DMS 273 treated with DMSO at 0.1 percent for 48 hours (cell line): ENCODE measurements at places on chromosomes 6 and 20.

- no peak for DNase-seq
These were observed 41.8 kb downstream of the OLIG3 start for GRCh38 chr6:137452333-137452894.

DNA sequence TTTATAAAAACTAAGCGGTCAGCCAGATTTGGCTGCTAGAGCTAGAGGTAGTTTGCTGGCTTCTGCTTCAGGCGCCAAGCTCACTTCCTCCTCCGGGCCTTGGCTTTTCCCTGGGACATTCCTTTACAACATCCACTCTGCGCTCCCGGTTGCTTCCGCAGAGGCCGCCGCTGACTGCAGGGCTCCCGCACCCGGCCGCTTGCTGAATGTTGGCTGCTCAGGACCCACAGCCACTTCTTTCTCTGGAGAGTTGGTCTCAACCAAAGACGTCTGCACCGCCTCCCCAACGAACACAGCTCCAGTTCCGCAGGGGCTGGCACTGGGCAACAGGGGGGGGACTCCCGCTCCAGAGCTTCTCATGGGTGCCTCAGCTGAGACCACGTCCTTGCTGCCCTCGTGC lies 282.8 kb downstream of the TFAP2C start:
- no peak for DNase-seq

DNA sequence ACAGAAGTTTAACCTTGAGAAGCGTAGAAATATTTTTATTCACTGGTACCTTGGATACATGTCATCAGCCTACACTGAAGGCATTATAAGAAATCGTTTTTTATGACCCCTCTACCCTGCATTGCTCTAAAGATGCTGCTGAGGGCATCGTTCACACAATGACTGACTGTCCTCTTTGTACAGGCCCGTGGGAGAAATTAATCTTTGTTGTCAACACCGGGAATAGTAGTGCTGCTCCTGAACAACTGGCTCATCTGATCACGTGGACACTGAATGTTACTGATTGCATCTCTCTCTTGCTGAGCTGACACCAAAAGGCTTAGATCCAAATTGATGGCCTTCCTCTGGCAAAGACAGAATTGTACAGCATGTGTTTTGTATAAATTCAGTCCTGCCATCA lies 157.1 kb upstream of the SMLR1 start:
- DNase-seq = no peak

GRCh38 chr6:125745281-125746018 lies 4.0 kb upstream of the HEY2 start:
- DNase-seq = no peak

GRCh38 chr20:32524829-32525501 lies 60.2 kb downstream of the NOL4L start:
- DNase-seq = peak; percentile 47

- DNase-seq = no peak
These were observed 520.7 kb downstream of the QKI start for GRCh38 chr6:163935158-163935762.

DNA sequence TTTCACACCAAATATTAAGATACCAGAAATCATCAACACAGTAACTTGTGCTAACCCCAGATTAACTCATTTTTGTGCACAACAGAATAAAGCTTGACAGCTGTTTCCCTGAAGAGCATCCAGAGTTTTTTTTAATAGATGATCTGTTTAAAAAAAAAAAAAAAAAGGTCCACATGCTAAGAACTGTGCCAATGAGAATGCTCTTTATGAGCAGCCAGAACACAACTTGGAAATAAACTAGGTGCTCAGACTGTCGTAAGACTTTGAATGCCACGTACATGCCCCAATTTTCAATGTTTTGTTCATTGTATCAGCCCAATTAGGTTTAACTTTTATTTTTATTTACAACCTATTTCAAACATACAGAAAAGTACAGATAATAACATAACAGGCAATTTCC lies 47.3 kb downstream of the STAU1 start:
- no peak for DNase-seq

DNA sequence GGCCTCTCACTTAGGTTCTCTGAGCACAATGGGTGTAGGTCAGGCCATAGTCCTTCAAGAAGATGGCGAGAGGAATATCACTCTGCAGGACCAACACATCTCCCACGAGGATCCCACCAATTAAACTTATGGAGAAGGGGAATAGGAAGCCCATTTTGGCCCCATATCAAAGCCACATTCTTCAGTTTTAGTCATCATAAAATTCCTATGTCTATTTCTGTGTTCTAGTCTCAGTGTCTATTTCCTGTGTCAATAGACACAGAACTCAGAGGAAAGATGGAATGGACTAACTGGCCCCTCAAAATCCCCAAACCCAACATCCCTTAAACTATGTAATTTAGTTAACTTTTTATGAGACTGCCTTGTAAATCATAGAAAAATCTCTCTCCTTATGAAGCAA lies 216.8 kb downstream of the HACE1 start:
- DNase-seq = no peak

DNA sequence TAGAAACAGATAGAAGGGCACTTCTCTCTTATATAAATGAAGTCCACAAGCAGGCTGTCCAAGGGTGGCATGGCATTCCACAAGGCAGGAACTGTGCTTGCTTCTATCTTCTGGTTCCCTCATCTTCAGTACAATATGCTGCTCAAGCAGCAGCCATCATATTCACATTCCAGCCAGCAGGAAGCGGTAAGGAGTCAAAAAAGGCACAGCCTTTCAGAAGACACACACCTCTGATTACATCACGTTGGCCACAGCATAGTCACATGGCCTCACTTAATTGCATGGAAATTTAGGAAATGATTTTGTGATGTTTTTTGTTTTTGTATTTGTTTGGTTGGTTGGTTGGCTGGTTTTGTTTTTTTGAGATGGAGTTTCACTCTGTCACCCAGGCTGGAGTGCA lies 19.0 kb downstream of the REM1 start:
- no peak for DNase-seq

- DNase-seq = no peak
These were observed 1.0 kb downstream of the FILIP1 start for GRCh38 chr6:75492386-75493153.

- no peak for DNase-seq
These were observed 3.3 kb upstream of the ULBP3 start for GRCh38 chr6:150072201-150072600.

DNA sequence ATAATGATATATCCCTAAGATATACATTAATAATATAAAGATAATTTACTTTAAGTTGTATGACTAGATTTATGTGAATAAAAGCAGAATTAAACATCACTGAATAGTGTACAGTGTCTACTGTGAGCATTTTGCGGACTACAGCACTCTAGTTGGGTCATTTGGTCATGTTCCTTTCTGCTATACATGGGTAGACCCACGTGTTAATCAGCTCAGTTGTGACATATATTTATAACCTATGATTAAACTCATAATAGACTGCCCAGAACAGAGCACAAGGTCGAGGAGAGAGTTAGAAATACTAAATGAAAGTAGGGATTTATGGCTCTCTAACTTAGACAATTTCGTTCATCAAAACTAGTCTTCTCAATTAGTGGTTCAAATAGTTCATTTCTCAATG lies 852.7 kb downstream of the EPHA7 start:
- DNase-seq = no peak

- DNase-seq = no peak
These were observed 12.4 kb upstream of the ZSCAN16 start for GRCh38 chr6:28111964-28112363.

- DNase-seq = no peak
These were observed 303.8 kb upstream of the CDH4 start for GRCh38 chr20:60948224-60948623.

DNA sequence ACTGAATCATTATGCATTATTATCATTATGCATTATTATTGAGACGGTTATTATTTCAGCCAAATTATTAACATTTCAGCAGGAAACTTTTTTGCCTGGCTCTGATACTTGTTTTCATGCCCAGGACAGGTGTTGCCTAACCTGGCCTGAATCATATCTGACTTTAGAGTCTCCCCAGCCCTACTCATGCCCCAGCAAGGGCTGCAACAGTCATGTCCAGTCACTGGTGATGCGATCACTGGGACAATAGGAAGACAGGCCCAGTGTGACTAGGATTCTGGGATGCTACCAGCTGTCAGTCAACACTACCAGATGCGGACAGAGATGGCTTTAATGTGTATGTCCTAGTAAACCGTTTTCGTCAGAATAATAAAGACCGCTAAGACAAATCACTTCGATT lies 285.0 kb downstream of the KHDC1L start:
- DNase-seq = no peak

- DNase-seq = no peak
These were observed 488.9 kb upstream of the CITED2 start for GRCh38 chr6:139863346-139863745.

GRCh38 chr6:69866770-69867638 lies 648 bp downstream of the COL19A1 start:
- peak; percentile 22 for DNase-seq

GRCh38 chr6:41352396-41352795 lies 17.0 kb downstream of the NCR2 start:
- DNase-seq = no peak

DNA sequence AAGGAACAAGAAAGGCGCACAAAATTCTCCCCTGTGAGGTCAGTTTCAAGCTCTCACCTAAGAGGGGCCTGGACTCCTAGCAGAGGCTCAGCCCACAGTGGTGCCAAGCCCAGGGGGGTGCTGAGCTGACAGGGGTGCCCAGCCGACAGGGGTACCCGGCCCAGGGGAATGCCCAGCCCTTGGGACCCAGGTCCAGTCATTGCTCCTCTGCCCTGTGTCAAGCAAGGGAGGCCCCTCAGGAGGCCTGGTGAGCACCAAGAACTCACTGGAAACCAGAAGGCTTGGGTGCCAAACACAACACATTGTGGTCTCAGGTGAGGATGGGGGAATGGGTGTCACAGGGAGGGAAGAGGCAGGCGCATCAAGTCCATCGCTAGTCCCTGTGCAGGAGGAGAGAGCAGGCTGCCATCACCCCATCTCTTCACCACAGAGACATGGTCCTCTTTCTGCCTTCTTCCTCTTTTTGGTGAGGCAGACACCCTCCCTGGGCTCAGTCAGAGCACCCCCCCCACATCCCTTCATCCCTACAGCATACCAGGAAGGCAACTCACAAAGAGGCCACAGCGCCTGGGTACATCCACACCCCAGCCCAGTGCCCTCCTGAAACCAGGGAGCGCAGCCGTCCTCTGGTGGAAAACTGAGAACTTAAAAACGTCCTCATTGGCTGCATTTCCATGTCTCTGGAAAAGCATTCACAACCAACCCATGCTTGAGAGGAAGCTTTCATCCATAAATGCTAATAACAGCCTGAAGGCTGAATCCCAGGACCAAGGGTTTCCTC lies 111.3 kb downstream of the BANF2 start:
- DNase-seq = no peak

- DNase-seq = no peak
These were observed 2.2 kb downstream of the TFAP2A start for GRCh38 chr6:10412461-10413261.

- no peak for DNase-seq
These were observed 9.7 kb downstream of the TOP1 start for GRCh38 chr20:41038149-41038877.

GRCh38 chr6:22062807-22063408 lies 233.9 kb downstream of the PRL start:
- no peak for DNase-seq

- no peak for DNase-seq
These were observed 115.0 kb downstream of the SLC24A3 start for GRCh38 chr20:19327401-19327800.

DNA sequence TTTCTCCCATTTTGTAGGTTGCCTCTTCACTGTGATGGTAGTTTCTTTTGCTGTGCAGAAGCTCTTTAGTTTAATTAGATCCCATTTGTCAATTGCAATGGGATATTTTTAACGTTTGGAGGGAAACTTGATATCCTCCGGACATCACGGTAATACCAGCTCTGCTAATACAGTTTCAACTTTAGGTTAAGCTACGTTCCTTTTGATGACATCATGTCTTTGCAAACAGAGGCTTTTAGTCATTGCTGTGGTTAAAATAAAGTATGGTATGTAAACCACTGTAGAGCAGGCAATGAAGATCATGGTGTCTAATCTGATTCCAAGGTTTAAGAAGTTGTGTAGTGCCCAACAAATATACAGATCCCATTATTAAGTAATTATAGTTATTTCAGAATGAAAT lies 168.0 kb upstream of the CHD6 start:
- DNase-seq = no peak

DNA sequence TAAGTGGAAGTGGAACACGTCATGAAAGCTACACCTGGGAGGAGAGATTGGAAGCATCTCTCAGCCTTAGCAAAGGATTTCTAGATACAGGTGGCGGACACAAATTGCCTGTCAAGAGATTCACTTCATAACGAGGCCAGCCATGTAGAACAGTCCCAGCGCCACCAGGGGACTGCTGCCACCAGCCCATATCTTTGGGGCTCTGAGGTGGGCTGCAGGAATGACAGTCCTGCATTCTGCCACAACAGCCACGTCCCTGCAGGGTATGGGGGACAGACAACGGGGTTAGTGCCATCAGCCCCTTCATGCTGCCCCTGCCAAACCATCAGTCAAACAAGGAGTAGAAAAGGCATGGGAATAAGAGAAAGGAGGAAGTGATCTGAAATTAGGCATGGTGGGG lies 81.2 kb upstream of the SASH1 start:
- no peak for DNase-seq

GRCh38 chr6:105941621-105942412 lies 144.3 kb upstream of the PRDM1 start:
- DNase-seq = no peak

DNA sequence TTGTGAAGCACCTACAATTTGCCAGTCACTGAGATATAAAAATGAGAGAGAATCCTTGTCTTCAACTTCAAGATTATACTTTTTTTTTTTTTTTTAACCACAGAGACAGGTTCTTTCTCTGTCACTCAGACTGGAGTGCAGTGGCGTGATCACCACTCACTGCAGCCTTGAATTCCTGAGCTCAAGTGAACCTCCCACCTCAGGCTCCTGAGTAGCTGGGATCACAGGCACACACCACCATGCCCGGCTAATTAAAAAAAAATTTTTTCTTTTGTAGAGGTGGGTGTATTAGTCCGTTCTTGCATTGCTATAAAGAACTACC lies 51.6 kb upstream of the PMEPA1 start:
- DNase-seq = no peak

GRCh38 chr6:93447874-93448273 lies 28.5 kb upstream of the EPHA7 start:
- no peak for DNase-seq

GRCh38 chr6:41222513-41222912 lies 5.6 kb upstream of the TREML4 start:
- DNase-seq = no peak

DNA sequence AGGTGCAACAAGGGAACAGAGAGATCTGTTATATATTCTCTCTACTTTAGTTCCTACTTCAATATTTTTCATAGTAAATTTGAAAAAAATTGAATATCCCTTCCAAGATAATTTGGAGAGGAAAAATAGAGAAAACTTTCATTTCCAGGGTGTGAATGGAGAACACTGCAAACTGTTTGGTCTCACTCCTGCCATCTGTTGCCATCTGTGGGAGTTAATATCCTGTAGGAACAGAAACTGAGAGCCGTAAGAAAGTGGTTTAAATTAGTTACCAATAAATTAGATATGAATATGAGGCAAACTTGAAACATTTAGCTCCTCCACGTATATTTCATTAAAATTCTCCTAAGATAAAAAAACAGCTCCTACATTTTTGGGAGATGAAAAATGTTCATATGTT lies 4.2 kb downstream of the ZNF337 start:
- DNase-seq = peak; percentile 79
